ENCODE measurements at places on chromosomes 7 and 10.

GRCh38 chr7:106813705-106814305 is 51.3 kb upstream of the PIK3CG start:
- no peak for DNase-seq

DNA sequence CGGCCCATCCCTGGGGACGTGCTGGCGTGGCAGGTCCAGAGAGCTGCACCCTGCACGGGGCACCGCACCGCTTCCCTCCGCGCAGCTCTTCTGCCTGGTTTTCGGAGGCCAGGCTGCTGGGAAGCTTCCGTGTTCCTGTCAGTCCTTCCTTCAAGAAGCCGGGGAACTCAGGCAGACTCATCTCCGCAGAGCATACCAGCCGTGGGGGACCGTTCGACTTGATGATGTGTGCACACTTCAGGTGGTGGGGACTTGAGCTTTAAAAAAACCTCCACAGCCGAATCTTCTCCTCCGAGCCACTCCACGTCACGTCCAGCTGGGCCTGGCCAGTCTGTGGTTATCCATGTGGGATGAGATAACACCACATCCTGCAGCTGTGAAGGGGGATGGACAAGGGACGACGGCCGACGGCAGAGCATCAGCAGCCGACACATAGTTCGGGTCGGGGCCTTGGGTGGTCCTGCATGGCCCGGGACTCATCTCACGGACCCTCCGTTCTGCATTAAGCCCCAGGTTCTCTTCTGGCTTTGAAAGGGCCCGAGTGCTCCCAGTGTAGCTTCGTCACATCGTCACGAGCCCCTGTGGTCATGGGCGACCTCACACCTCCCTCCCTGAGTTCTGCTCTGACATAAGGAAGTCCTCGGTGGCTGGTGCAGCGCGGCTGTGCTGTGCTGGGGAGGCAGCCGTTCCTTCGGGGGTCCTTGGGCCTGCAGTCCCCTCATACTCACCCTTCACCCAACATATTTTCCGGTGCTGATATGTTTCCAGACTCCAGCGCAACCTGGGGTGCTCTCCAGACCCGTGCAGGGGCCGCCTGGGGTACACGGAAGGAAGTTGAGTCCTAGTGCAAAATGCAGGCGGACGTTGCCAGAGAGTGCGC is 4.5 kb upstream of the BHLHA15 start:
- no peak for DNase-seq

GRCh38 chr7:47474937-47475879 is 106.7 kb downstream of the TNS3 start:
- DNase-seq = peak; percentile 9

DNA sequence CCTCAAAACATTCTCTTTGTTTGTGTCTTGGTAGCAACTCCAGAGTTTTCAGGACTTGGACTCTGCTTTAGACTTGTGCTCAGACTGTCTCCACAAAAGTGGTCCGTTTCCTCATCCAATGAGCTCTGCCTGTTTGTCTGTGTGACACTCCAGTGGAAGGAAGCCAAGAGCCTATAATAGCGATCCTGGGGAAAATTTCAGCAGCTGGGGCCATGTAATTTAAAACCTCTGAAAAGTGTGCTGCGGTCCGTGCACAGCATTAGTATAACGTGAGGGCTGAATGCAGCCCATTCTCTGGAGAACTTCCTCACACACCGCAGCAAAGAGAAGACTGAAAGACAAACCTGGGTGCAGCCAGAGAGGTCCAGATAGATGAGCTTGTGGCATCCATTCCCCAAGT is at the start of gene LRRC17:
Gene LRRC17, plus strand, starts transcription at position 259 of the 400 bp plus-strand sequence. CDS start 20,914 bp downstream, outside the sequence.
- no peak for DNase-seq

DNA sequence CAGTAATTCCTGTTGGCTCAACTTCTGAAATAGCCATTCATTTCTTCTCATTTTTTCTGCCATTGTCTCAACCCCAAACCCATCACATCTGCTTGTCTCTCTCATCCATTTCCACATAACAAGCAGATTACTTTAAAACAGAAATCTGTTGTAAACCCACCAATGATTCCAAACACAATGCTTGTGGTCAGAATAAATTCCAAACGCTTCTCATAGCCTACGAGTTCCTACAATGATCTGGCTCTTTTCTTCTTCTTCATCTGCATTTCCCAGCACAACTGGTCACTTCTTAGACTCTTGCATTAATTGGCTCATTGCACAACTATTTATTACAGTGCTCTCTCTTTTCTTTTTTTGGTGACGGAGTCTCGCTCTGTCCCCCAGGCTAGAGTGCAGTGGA is 364.1 kb downstream of the GATA3 start:
- no peak for DNase-seq

DNA sequence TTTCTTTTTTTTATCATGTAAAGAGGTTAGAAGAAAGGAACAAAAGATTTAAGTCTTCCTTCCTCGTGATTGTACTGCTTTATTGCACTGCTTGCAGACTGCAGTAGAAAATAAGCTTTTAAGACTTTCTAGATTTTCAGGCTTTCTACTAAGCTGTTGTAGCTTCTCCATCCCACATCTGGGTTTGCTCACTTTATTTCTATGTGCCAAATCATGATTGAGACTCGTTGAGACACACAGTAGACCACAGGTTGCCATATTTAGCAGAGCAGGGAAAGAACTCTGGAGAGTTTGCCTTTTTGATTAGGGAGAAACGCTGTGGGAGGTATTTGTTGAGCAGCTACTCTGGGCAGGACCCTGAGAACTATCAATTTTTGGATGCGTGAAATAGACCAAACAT is 89.2 kb upstream of the BTBD16 start:
- DNase-seq = no peak

DNA sequence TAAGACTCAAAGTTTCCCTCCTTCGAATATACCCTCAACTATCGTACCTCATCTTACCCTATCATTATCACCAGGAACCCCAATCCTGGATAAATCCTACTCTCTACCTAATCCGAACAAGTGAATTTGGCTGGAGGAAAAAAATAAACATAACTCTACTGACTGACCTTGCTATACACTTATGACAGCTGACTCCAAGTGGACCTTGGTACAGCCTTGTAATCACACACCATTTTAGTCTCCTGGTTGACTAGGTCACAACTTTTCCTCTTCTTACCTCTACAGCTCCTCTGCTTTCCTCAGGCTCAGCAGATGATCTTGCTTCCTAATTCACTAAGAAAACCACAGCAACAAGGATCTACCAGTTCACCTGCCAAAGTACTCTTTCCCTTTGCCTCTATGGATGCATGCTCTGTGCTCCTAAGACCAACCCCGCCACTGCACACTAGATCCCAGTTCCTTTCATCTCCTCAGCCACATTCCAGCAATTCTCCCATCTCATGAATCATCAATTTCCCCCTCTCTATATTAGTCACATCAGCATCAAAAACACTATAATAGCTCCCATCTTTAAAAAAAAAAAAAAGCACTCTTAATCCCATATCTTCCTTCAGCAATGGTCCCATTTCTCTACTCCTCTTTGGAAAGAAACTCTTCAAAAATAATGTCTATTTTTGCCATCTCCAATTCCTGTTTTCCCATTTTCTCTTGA is 35.5 kb downstream of the COA1 start:
- no peak for DNase-seq

DNA sequence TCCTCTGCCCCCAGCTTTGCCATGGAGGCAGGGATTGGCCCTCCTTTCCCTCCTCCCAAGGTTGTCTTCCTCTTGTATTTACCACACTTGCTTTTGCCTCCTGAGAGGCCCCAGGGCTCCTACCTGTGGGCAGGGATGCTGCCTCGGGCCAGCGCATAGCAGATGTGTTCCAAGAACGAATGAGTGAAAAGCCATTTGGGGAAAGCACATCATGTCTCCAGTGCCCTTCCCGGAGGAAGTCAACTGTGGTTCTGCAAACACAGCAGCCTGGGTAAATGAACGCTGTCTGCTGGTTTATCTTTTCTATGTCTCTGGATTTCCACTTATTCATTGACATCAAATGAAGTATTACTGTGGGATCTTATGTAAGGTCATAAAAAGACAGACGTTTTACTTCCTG is 161.7 kb downstream of the FANK1 start:
- no peak for DNase-seq

- DNase-seq = no peak
These were observed 165.4 kb downstream of the ACTR3B start for GRCh38 chr7:152924826-152925411.

DNA sequence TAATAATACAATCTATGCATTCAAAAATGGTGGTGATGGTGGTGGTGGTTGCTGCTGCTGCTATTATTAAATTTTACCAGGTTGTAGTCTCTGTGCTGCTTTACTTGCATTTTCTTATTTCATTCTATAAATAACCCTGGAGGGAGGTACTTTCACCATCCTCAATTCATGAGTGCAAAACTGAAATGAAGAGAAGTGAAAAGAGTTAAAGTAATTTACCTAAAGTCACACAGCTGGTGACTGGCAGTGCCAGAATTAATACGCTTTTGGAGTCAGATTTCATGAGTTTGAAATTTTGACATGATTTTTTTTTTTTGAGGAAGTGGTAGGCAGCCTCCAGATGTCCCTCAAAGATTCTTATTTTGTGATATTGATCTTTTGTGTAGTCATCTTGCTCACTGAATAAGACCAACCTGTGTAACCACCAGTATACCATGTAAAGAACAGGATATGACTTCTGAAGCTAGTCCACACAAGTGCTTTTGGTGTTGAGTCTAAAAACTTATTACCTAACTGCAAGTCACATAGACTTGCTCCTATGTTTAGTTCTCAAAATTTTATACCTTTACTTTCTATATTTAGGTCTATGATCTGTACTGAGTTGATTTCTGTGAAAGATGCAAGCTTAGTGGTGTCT is 218.8 kb downstream of the ZWINT start:
- no peak for DNase-seq

DNA sequence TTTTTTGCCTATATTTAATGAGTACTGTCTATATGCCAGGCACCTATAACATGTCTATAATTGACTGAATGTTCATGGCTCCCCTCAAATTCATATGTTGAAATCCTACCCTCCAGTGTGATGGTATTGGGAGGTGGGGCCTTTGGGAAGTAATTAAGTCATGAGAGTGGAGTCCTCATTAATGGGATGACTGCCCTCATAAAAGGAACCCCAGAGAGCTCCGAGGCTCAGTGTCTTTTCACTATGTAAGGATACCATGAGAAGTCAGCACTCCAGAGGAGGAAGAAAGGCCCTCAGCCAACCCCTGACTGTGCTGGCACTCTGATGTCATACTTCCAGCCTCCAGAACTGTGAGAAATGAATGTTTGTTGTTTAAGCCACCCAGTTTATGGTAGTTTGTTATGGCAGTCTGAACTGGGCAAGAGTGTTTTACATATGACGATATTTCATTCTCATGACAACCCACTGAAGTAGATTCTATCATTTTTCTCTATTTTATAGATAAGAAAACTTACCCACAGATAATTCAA is 61.1 kb upstream of the PCGF5 start:
- no peak for DNase-seq

- DNase-seq = no peak
These were observed 67.6 kb downstream of the TMEM130 start for GRCh38 chr7:98802088-98802780.

GRCh38 chr10:5812283-5813090 is 747 bp downstream of the GDI2 start:
- peak; percentile 39 for DNase-seq

DNA sequence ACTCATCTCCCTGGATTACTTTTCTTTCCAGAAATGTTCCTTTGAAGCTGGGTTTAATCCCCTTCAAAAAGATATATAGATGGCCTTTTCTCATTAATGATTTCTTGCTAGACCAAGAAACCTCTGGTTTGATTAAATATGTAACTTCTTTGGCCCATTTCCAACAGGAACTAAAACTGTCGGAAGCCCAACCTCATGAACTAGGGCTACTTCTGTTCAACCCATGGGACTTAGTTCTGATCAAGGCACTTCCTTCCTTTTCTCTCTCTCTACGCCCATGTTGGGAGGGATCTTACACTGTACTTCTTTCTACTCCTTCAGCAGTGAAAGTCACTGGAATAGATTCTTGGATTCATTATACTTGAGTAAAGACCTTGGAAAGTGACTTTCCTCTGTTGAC is 83.6 kb downstream of the TMEM106B start:
- no peak for DNase-seq

GRCh38 chr10:120987359-120987758 is 136.2 kb downstream of the WDR11 start:
- DNase-seq = no peak

DNA sequence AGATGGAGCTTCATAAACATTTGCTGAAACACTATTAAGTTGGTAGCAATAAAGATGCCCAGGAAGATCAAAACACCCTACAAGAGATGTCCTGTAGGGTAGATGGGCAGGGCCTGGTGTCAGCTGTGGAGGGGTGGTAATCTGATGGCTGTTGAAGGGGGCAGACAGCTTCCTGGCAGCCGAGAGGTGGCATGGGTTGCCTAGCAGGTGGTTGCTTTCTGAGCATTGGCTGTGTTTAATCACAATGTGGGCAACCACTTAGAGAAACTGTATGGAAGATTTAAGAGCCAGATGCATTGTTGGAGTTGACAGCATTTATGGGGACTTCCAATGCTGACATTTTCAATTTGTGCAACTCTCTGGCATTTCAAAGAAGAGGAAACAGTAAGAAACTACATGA is 79.9 kb upstream of the SLC26A5 start:
- no peak for DNase-seq

DNA sequence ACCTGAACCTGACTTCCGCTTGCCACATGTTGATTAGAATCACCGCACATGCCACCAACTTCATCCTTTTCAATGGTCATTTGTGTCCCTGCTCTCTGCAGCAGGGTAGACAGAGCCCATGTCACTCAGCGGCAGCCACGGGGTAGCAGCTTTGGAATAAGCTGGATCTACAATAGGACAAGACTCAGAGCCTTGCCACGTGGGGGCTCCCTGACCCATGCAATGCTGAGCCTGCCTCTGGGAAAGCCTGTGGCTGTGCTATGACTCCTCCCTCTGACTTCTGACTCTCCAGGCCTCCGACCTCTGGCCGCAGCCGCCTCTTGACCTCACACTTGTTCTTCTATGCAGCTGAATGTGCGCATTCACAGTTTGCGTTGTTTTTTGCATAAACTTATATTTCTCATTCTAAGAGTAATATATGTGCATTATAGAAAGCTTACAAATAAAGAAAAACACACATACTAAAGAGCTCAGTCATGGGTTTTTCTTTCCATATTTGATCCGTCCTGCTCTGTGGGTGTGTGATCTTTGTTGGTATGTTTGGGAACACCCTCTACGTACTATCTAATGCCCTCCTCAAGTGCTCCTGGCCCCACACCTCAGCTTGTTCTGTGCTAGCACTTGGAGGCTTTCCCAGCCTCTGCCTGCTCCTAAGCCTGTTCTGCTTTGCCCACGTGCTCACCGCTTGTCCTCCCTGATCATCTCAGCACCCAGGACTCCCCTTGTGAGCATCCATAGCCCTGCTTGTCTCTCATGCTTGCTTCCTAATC is 198.0 kb upstream of the MKI67 start:
- no peak for DNase-seq

DNA sequence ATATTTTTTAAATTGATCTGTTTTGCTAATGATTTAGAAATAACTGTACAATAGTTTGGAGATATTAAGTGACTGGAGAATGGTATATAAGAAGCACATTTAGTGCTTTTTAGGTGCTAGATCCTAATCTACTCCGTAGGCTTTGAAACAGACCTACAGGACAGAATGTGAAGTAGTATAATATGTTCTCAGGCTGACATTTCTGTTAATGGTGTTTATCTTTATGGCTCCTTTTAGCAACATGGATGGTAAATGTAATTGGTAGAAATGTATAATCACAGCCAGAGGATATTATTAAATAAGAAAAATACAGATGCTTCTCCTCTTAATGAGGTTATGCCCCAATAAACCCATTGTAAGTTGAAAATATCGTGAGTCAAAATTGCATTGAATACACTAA is 30.6 kb upstream of the CCDC7 start:
- no peak for DNase-seq

Measured in activated T-helper 2 cell treated with anti-CD3 and anti-CD28 coated beads, Interferon-gamma antibody, Interleukin-2, Interleukin-4, amounts not matched to agents 10 μg/mL and 5 μg/mL and 100 μg/mL, durations not matched to agents 14 hours and 24 hours and 36 hours (primary cell).